Muscle of leg (tissue), 16 donors: ENCODE measurements at places on chromosomes 6 and 20. TPM values are rescaled to one million over a fixed set of nuclear protein-coding genes. Genes with fewer than 3 reads are reported as not detected.

SRMS gene
- total RNA-seq, result not detected

LYRM2 gene
- total RNA-seq, result 22.5 TPM

PROKR2 gene
- not detected for total RNA-seq

LPIN3 gene
- 2.0 TPM for total RNA-seq

IPCEF1 gene
- total RNA-seq, result 1.4 TPM

TXLNB gene
- total RNA-seq, result 94.8 TPM

RAB5IF gene
- 43.8 TPM for total RNA-seq

MAPK13 gene
- 2.3 TPM for total RNA-seq

KHDC1L gene
- total RNA-seq, result 0.13 TPM

DNA sequence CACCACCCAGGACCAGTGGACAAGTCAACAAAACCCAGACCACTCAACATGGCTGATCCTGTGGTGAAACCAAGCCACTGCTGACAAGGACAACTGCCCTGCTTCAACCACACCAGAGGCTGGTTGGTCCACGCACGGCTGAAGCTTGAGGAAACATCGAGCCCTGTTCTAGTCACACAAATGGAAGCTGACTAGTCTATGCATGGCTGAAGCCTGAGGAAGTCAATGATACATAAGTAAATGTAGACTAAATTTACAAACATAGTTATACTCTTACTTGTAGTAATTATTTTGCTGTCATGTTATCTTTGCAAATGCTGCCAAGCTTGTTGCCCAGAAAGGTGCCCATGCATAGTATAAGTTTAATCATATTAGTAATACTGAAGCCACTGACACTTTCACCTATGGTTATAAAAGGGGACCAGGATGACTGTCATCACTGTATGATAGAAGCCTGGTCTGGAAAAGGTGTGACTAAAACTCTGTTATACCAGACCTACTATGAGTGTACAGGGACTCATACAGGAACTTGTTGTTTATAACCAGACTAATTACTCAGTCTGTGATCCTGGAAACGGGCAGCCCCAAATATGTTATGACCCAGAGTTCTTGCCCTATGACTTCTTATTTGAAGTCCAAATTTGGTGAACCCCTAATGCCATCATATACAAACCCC lies 5.6 kb downstream of the IL22RA2 start:
- DNase-seq, result no peak
- H3K4me3 ChIP-seq, result no peak overlapping the region
- no peak overlapping the region for H3K27ac ChIP-seq
- H3K36me3 ChIP-seq, result no peaks in the 10 kb centered on the region
- no peaks in the 10 kb centered on the region for H3K4me1 ChIP-seq
- no peaks in the 10 kb centered on the region for H3K27me3 ChIP-seq

DNA sequence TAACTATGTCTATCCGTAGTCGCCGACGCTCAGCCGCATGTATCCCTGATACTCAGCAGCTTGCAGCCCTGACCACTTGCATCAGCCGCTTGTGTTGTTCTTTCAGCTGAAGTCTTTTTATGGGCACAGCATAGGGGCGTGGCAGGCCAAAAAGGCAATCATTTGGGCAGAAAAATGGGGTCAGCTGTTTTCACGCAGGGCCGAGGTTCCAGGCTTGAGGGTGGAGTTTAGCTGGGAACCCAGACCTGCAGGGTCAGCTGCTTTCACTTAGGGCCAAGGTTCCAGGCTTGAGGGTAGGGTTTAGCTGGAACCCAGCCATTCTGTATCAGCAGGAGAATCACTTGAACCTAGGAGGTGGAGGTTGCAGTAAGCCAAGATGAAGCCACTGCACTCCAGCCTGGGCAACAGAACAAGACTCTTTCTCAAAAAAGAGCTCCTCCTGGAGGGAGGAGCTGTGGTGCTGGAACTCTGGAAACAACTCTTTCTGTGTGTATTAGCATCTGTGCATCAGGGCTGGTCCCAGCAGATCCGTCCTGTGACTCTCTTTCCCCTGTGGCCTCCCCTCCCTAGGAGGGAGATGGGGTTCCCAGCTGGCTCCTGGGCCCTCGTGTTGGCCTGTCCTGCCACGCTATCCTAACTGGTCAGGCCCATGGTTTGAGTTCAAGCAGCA lies 56.9 kb upstream of the PRND start:
- H3K4me3 ChIP-seq, result no peak overlapping the region
- H3K4me1 ChIP-seq, result no peaks in the 10 kb centered on the region
- no peaks in the 10 kb centered on the region for H3K27me3 ChIP-seq
- no peak for DNase-seq

DNA sequence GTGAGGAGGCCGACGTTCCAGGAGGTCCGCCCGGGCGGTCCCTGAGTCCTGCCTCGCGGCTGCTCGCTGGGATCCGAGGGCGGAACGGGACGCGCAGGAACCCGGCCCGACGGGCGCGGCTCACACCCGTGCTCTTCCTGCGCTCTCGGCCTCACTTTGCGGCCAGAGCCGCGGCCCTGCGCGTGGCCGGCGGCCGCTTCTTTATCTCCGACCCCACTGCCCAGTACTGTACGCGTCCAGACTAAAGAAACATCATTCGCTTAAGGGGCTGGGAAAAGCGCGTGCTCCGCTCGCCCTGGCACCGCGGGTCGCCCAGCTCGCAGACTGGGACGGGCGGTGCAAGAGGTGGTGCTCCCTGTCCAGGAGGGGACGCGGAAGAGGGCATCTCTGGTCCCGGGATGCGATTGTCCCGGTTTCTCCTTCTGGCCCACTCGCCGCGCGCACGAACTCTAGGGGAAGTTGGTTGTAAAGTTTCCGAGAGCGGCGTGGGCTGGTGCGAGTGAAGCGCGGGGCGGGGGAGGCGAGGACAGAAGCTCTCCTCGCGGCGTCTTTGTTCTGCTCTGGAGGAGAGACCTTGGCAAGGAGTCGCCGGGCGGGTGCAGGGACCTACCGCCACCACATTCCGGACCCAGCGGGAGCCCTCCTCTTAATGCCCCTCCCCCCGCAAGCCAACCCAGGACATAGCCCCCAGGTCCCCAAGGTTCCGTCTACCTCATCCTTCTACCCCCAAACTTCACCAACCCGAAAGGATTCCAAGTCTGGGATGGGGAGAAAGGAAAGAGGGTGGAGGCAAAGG lies 71.0 kb downstream of the SOX4 start:
- H3K27ac ChIP-seq, result peak overlapping the region; percentile 15
- peaks cover 25% of the 10 kb centered on the region for H3K4me1 ChIP-seq
- peak; percentile 73 for DNase-seq
- H3K27me3 ChIP-seq, result peaks cover 46% of the 10 kb centered on the region

DNA sequence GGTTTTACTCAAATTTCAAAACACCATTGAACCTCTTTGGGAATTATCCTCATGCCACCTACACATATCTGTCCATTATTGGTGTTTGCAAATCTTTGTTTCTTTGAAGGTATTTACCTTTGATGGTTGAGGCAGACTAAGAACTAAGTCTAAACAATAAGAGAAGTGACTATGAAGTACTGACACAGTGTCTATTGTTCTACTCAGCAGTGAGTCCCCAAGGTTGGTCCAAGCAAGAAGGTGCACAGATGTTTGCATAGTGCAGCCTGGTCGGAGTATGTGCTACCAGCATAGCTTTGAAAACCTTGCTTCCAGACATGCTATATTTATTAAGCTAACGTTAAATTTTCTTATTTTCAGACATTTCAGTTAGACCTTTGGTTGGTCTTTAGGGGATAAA lies 19.5 kb downstream of the LRRC1 start:
- no peaks in the 10 kb centered on the region for H3K4me1 ChIP-seq
- no peak overlapping the region for H3K4me3 ChIP-seq
- DNase-seq, result no peak
- no peak overlapping the region for H3K27ac ChIP-seq
- H3K36me3 ChIP-seq, result no peaks in the 10 kb centered on the region
- H3K27me3 ChIP-seq, result no peaks in the 10 kb centered on the region

- peaks cover 95% of the 10 kb centered on the region for H3K27me3 ChIP-seq
- H3K4me3 ChIP-seq, result no peak overlapping the region
- DNase-seq, result no peak
These were observed 1.2 kb downstream of the GATA5 start for GRCh38 chr20:62474604-62475026.

GRCh38 chr6:6915813-6916547 lies 191.8 kb upstream of the RREB1 start:
- DNase-seq, result peak; percentile 94
- H3K36me3 ChIP-seq, result no peaks in the 10 kb centered on the region
- H3K27me3 ChIP-seq, result no peaks in the 10 kb centered on the region
- H3K4me1 ChIP-seq, result peaks cover 48% of the 10 kb centered on the region
- peak overlapping the region; percentile 65 for H3K27ac ChIP-seq
- H3K4me3 ChIP-seq, result peak overlapping the region; percentile 14

GRCh38 chr20:62561182-62561581 lies 81.1 kb upstream of the SLCO4A1 start:
- peaks cover 43% of the 10 kb centered on the region for H3K27me3 ChIP-seq
- no peak for DNase-seq
- H3K4me1 ChIP-seq, result peaks cover 93% of the 10 kb centered on the region
- H3K4me3 ChIP-seq, result no peak overlapping the region

DNA sequence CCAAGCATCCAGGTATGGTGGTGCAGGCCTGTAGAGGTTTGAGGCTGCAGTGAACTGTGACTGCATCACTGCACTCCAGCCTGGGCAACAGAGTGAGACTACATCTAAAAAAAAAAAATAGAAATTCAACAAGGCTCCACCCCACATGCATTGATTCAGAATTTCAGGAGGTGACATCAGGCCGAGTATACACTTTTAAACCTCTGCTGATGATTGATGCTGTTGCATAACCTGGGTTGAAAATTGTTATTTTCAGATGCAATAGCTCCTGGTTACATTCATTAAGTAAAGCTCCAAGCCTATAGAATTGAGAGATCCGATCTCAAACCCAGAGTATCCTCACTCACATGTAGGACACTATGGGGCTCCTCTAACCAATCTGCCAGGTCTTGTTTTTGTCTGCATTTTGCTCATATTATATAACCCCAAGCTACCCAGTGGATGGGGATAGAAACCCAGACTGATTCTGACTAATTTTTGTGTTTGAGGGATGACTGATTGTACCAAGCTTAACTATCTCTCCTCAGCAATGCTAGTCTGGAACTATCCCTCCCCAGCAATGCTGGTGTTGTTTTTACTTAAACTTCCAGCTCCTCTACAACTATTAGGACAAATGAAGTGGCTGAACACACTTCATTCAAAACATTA lies 123.5 kb upstream of the PREP start:
- no peak overlapping the region for H3K4me3 ChIP-seq
- H3K27me3 ChIP-seq, result no peaks in the 10 kb centered on the region
- H3K27ac ChIP-seq, result no peak overlapping the region
- H3K4me1 ChIP-seq, result no peaks in the 10 kb centered on the region

DNA sequence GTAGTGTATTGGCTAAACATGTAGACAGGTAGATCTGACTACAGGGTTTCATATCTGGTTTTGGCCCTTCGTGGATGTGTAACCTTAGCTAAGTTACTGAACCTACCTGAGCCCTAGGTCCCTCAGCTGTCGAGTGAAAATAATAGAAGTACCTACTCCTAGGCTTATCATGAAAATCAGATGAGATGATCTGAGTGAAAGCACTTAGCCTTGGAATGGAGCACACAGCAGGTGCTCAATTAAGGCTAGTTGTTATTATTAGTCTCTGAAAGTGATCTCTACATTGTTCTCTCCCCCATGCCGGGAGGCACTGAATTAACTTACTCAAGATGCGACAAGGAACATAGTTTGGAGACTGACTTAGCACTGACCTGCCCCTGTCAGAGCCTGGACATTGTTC lies 174.7 kb upstream of the ZNF217 start:
- H3K4me3 ChIP-seq, result no peak overlapping the region
- no peaks in the 10 kb centered on the region for H3K27me3 ChIP-seq
- H3K27ac ChIP-seq, result no peak overlapping the region
- peaks cover 8% of the 10 kb centered on the region for H3K4me1 ChIP-seq
- DNase-seq, result no peak

DNA sequence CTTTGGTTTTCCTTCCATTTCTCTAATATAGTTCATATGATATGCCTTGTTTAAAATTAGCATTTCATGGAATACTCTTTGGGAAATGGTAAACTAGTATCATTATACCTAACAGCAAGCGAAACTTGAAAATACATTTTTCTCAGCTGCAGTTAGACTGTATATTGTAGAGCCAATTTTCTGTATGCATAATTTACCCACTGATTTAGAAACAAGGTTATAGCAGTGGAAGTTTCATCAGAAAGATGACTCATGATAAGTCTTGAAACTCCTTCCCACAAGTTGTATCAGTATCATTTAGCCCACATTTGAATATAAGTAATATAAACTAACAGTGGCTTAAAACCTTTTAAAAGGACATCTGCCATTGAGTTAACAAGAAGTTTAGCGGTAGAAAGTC lies 164.8 kb upstream of the BMP5 start:
- H3K27me3 ChIP-seq, result no peaks in the 10 kb centered on the region
- no peaks in the 10 kb centered on the region for H3K36me3 ChIP-seq
- no peaks in the 10 kb centered on the region for H3K4me1 ChIP-seq
- no peak overlapping the region for H3K4me3 ChIP-seq
- peak overlapping the region; percentile 59 for H3K27ac ChIP-seq
- no peak for DNase-seq

DNA sequence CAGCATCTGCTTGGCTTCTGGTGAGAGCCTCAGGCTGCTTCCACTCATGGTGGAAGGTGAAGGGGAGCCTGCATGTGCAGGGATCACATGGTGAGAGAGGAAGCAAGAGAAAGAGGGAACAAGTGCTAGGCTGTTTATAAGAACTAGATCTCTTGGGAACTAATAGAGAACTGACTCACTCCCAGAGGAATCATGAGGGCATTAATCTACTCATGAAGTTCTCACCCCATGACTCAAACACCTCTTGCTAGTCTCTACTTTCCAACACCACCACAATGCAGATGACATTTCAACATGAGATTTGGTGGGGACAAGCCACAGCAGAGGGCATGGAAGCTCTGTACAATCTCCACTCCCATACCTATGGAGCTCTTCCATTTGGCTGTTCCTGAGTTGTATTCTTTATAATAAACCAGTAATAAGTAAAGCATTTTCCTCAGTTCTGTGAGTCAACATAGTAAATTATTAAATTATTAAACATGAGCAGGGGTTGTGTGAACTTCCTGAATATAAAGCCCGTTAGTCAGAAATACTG lies 524.1 kb upstream of the NRSN1 start:
- H3K27me3 ChIP-seq, result no peaks in the 10 kb centered on the region
- no peak overlapping the region for H3K27ac ChIP-seq
- H3K4me3 ChIP-seq, result no peak overlapping the region
- H3K36me3 ChIP-seq, result no peaks in the 10 kb centered on the region
- DNase-seq, result no peak

GRCh38 chr6:134949927-134950326 lies at the start of gene ALDH8A1:
TSS of gene ALDH8A1 (minus strand) at chr6:134950101. CDS start at chr6:134950053, 48 bp downstream.
- H3K4me1 ChIP-seq, result no peaks in the 10 kb centered on the region
- no peak for DNase-seq
- H3K27me3 ChIP-seq, result no peaks in the 10 kb centered on the region
- H3K36me3 ChIP-seq, result no peaks in the 10 kb centered on the region
- no peak within 1 kb of the TSS for H3K27ac ChIP-seq
- no peak within 1 kb of the TSS for H3K4me3 ChIP-seq

DNA sequence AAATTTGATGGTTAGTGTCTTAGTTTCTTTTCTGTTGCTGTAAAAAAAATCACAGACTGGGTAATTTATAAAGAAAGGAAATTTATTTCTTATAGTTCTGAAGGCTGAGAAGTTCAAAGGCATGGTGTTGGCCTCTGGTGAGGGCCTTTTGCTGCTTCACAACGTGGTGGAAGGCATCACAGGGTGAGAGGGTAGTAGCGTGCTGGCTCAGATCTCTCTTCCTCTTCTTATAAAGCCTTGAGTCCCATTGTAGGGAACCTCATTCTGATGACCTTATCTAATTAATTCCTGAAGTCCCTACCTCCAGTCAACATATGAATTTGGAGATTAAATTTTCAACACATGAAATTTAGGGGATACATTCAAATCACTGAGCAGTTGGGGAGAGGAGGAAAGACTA lies 62.0 kb downstream of the ARID1B start:
- H3K36me3 ChIP-seq, result no peaks in the 10 kb centered on the region
- DNase-seq, result no peak
- H3K27me3 ChIP-seq, result no peaks in the 10 kb centered on the region
- peaks cover 10% of the 10 kb centered on the region for H3K4me1 ChIP-seq
- no peak overlapping the region for H3K4me3 ChIP-seq
